ENCODE measurements at places on chromosomes 16 and 17.

DNA sequence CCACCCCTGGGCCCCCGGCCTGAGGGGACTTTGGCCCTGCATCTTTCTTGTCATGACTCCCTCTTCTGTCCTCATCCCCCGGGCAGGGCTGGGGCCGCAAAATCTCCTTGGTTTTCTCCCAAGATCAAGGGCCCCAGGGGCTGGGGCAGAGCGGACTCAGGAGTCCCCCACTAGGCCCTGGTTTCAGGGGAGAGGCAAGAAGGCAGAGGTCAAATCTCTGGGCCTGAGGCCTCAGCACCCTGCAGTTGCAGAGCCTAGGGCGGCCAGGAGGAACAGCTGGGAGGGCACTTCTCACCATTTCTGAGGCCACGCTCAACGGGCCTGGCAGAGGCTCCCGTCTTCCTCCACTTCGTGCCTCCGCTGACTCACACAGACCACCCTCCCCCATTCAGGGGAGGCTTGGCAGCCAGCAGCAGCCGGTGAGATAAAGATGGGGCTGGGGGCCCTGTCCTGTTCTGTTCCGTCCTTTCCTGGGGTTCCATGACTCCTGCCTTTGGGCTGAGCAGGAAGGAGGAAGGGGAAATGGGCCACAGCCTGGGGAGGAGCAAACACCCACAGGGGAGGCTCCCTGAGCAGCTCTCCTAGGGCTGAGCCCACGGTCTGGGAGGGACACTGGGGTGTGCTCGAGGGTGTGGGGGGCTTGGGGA lies 12.4 kb downstream of the ZSCAN10 start:
- DNase-seq, result no peak

- no peak for DNase-seq
Observed at GRCh38 chr17:61302953-61303816, 96.5 kb upstream of the TBX2 start.

- no peak for DNase-seq
Observed at GRCh38 chr17:18005496-18005895, 32.8 kb downstream of the DRC3 start.

DNA sequence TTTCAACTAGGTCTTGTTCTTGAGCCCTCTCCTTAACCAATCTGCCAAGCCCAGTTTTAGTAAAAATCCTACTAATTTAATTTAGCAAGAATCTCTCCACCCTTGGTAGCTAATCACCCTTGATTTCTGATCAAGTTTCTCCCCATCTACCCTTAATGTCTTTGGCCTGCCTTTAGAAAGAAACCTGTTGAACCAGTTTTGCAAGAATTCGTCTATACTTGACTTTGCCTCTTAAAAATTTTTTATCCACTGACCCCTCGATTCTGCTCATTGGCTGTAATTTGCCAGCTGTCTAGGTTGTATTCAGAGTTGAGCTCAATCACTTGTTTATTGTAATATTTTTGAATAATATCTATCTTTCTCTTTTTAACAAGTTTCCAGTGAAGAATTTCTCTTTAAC lies 1138.5 kb downstream of the CDH11 start:
- no peak for DNase-seq

DNA sequence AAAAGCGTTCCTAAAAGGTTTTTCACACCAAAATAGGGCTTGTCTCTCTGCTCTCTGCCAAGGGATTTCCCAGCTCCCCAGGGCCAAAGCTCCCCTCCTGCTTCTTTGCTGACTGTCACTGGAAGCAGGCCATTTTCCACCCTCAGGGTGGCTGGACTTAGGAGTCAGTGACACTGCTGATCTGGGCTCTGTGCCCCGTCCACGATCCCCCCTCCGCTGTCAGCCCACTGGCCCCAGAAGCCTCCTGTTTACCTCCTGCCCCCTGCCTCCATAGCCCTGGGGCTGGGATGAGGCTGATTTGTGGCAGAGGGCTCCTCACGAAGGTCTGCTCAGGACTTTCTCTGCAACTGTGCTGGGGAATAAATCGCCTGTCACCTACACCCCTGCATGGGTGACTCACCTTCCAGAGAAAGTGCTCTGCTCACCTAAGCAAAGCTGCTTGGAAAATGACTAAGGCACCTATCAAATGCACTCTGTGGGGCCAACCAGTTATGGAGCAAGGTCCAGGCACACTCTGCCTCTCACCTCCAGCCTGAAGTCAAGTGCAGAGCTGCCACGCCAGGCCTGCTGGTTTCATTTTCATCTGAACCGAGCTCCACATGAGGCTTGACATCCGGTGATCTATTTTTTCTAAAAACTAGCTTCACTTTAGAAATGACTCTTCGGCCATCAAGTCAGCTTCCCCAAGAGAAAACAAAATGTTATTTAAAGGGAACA lies 4.9 kb downstream of the MAP3K14 start:
- DNase-seq, result peak; percentile 96

GRCh38 chr16:57852189-57852588 lies 49.9 kb upstream of the KIFC3 start:
- no peak for DNase-seq

Data from CD4-positive, alpha-beta T cell treated with Interleukin-4 for 4 hours (primary cell).